ENCODE measurements at places on chromosomes 12 and 14.
A peak's percentile ranks its signal among the peaks of the same experiment; 100 is the strongest.

DNA sequence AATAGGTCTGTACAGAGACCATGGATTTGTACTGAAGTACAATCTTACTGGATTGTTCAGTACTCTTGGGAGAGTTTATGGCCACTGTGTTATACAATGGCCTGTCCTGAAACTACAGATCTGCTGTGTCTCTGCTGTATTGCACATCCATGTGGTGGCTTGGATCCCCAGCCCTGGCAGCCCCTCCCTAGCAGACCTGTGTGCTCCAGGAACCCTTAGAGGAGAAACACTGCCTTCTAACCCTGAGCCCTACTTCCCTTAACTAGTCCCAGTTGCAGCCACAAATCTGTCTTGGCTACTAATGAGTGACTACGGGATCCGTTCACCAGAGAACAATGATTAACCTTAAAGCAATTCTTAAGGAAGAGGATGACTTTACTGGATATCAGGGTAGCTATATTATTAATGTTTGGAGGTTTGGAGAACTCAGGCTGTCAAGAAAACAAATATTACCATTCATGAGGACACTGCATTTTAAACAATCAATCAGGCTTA, 27.7 kb downstream of the RNF34 start:
- DNase-seq = no peak

DNA sequence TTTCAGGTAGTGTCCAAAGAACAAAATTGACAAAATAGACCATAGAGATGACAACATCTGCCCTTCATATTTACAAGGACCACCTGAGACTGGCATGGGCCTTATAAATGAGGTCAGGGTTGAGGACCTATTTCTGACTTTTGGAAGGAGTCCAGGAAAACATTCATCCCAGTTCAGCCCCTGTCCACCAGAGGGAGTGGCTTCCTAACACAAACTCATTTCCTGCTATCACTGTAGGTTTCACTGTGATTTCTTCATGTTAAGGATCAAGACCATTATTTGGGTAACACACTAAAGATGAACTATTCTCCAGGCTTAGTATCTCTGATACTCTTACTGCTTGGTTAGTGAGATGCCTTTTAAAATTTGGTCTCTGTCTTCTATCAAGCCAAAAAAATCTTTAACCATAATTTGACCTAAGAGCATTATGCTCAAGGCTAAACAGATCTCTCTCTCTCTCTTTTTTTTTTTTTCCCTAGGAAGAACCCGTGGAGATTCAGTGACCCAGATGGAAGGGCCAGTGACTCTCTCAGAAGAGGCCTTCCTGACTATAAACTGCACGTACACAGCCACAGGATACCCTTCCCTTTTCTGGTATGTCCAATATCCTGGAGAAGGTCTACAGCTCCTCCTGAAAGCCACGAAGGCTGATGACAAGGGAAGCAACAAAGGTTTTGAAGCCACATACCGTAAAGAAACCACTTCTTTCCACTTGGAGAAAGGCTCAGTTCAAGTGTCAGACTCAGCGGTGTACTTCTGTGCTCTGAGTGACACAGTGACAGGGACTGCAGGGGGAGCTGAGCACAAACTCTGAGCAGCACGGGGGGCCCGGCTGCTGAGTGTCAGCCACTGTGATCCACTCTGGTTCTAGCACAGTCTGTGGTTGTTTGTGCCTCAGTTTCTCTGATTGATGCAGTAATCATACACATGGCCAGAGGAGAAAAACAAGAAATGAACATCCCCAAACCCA, 267.6 kb upstream of the OR4E1 start:
- DNase-seq = peak; percentile 63

GRCh38 chr12:14885718-14886221, at the start of gene MGP:
TSS of gene MGP (minus strand) at chr12:14885854. CDS start at chr12:14885791, 63 bp downstream.
- no peak for DNase-seq

DNA sequence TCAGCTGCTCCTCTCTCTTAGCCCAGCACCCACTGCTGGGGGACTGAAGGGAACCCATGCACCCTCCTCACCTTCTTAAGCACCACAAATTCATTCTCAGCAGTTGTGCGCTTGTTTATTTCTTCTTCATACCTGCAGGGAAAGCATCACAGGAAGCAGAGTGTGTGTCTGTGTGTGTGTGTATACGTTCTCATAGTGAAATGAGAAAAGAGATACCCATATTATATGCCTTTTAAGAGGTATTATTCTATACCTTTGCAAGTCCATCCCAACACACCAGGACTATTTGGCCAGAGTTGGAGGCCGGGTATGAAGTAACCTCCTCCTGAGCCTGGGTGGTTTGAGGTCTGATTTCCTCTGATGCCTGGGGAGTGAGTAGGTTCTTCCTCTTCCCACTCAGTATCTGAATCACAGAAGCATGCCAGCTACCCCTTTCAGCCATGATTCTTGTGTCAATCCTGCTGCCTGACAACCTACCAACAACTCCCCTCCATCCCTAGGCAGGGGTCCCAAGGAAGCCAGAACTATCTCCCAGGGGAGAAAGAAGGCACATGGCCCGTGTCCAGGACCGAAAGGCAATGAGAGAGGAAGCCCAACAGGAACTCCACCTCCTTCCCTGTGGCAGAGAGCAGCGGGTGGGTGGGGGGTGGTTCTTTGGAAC, 3.0 kb downstream of the KRT73 start:
- no peak for DNase-seq

- DNase-seq = peak; percentile 85
These were observed 13.2 kb upstream of the MAP4K5 start for GRCh38 chr14:50545618-50546017.

- DNase-seq = no peak
These were observed 18.9 kb upstream of the CMKLR1 start for GRCh38 chr12:108357834-108358579.

DNA sequence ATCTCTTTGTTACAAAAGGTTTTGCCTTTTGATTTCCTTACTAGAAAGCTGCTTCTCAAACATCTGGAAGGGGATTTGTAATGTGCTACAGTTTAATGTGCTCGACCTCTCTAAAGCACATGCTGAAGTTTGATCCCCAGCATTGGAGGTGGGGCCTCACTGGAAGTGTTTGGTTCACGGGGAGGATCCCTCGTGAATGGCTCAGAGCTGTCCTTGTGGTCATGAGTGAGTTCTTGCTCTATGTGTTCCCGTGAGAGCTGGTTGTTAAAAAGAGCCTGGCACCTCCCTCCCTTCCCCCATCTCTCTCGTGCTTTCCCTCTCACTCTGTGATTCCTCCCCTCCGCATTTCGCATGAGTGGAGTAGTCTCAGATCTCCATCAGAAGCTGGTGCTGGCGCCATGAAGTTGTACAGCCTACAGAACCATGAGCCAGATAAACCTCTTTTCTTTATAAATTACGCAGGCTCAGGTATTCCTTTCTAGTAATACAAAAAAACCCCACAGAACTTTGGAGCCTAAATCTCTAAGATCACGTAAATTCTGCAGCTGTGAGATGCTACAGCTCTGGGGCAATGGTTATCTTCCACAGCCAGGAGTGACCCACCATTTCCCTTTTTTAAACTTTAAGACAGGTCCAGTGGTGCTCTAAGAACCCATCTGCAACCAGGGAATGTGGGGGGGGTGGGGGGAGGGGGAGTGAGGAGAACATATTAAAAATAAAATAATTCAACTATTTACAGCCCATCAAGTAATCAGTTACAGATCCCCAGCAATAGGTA, 214.4 kb downstream of the FOXN3 start:
- DNase-seq = no peak

DNA sequence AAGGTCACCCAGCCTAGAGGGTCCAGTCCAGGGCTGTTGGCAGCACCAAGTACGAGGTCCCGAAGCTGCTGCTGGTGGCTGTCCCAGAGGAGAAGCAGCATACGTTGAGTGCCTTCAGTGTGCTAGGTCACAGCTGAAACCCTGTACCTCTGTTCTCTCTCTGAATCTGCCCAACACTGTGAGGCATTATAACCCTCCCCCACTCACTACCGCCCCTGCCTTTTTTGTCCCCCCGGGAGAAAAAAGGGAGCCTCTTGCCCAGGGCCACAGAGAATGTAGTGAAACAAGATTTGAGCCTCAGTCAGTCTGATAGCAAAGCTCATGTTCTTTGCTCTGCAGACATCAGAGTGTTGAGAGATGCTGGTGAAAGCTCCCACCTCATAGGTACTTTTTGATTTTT, 53.4 kb downstream of the PPP2R5C start:
- no peak for DNase-seq

- DNase-seq = no peak
These were observed 48.6 kb upstream of the E2F7 start for GRCh38 chr12:77113971-77114370.

GRCh38 chr12:53200107-53200457, 7.0 kb downstream of the ITGB7 start:
- DNase-seq = no peak

DNA sequence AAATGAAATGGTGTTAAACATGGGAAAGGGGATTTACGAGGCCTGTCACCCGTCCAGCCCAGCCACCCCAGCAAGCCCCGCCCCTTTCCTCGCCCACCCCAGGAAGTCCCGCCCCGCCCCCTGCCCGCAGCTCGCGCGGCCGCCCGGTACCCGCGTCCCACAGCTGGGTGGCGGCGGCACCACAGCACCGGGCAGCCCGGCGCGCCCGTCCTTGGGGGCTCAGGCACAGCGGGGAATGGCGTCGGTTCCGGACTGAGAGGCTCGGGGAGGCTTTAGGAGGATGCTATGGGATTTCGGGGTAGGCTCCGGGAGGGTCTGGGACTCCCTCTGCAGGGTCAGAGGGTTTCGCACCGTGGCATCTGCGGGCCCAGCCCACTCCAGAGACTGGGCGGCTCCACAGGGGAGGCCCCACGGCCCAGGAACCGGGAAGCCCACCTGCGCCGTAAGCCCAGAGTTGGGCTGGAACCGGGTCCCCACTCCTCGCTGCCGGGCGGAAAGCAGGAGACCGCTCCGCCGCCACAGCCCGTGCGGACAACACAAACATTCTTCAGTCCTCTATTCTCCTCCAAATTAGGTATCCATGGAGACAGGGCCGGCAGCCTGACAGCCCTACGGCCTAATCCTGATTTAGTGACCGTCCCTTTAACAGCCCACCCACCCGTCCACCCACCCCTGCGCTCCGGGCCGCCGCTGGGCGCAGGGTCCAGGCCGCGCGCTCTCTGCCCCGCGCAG, 1.4 kb downstream of the FIGNL2 start:
- no peak for DNase-seq

DNA sequence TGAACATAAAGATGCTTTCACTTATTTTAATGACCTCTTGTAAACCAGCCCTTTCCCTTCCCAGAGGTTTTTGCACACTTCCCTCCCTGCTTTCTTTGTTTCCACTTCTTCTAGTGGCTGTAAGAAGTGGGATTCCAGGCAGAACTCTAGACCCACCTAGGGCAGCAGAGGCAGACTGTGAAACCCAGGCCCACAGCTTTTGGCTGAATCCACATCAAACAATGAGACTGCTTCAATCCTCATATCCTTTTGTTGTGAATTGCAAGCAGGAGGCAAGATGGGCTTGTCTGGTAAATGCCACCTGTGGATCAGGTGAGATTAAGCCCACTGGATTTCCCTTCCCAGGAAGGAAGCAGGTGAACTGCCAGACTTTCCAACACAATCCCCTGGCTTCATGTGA, 12.8 kb downstream of the CCDC177 start:
- DNase-seq = no peak

- DNase-seq = no peak
These were observed 164.6 kb downstream of the GCH1 start for GRCh38 chr14:54738009-54738408.

DNA sequence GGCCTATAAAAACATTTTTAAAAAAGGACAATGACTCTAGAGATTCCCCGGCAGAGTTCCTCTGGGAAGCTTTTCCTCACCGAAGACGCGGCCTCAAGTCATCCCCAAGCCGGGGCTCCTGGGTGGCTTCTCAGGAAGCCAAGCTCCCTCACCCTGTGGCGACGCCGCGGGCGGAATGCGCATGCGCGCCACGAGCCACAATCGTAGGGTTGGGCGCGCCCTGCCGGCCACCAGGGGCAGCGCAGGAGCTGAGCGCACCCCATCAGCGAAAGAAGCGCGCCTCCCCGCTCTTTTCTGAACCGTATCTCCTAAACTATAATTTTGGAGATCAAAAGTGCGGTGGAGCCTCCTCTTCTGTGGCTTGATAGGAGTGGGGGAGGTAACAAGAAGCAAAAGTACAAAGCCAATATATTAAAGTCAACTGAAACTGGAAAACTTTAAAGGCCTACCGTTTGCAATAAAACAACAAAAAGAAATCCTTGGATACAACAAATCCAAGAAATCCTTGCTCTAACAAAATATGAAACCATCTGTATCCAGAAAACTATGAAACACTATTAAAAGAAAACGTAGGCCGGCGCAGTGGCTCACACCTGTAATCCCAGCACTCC, 17.4 kb upstream of the CHFR start:
- no peak for DNase-seq

- no peak for DNase-seq
These were observed 3.0 kb downstream of the GALNT6 start for GRCh38 chr12:51388069-51388799.

DNA sequence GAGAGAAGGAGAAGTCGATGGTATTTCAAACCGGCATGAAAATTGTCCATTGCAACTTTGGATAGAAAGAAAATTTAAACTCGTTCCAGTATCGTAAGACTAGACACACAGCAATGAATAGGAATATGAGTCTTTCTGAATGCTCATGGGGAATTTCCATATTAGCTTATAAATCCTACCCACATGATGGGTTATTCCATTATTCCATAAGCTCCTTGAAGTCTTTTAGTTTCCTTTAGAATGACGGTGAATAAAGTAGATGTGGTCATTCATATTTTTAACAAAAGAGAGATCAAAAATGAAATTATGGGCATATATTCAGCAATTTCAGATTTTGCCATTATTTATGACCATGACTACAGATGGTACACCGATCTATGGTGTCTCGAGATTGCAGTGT, 163.4 kb upstream of the HMGA2 start:
- no peak for DNase-seq

- DNase-seq = no peak
These were observed 24.0 kb downstream of the CCDC85C start for GRCh38 chr14:99579903-99580571.

DNA sequence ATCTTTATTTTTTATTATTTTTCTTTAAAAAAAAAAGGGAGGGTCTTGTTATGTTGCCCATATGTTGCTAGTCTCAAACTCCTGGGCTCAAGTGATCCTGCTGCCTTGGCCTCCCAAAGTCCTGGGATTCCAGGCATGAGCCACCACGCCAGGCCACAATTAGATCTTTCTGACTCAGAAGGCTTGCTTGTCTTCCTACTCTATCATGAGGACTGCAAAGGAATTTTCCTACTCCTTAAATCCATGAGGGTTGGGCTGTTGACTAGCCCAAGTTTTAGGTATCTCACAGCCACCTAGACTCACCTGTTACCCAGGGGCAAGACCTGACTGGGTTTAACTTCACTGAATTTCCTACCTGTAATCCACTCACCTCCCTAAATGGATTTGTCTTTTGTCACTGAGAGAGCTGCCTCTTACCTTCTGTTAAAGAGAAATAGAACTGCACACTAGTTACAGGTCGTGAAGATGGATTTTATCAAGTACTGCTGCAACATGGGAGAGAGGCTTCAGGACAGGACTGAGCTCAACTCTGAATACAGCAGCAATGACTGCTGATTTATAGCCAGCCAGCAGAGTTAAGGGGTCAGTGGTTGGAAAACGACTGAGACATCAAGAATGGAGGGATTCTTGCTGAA, 72.3 kb downstream of the B4GALNT3 start:
- DNase-seq = no peak
